ENCODE measurements at places on chromosomes 2 and 18.

DNA sequence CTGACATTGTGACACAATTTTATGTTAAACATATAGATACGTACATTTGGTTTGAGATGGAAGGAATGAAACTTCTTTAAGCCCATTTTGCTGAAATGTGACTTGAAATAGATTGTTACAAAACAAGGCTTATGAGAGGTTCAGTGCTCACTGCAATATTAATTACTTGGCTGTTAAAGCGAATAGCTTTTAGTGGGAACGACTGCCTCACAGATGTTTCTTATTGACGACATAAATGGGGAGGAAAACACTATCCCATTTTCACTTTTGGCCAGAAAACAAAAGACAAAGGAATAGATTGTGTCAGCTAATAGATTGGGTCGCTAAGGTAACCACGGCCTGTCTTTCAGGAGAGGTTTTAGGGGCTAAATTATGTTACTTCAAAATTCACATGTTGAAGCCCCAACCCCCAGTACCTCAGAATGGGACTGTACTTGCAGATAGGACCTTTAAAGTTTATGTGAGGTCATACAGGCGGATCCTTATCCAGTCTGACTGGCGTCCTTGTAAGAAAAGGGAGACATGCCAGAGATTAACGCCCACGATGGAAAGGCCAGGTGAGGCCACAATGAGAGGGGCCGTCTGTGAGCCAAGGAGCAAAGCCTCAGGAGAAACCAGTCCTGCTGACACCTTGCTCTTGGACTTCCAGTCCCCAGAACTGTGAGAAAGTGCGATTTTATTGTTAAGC, 10.8 kb downstream of the INPP1 start:
- DNase-seq, result no peak

DNA sequence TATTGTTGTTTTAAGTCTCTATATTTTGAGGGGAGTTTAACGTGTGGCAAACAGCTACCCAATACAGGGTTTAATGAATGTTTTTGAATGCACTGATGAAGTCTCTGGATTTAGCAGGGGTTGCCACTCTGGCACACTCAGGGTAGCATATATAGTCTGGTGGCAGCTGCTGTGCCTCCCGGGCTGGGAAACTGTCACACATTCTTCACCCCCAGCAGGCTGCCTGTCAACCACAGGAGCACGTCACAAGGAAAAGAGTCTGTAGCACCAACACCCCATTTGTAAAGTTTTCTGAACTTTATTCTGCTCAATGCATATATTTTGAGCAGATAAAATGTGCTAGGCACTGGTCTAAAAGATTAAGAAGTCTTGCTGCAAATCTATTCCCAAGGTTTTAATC, 39.3 kb downstream of the NGEF start:
- no peak for DNase-seq

GRCh38 chr2:23243073-23243659, 141.8 kb upstream of the KLHL29 start:
- DNase-seq, result no peak

GRCh38 chr2:43225788-43226557, 433 bp downstream of the ZFP36L2 start:
- peak; percentile 67 for DNase-seq

- DNase-seq, result no peak
These were observed 89.9 kb downstream of the GLI2 start for GRCh38 chr2:120825370-120826259.

DNA sequence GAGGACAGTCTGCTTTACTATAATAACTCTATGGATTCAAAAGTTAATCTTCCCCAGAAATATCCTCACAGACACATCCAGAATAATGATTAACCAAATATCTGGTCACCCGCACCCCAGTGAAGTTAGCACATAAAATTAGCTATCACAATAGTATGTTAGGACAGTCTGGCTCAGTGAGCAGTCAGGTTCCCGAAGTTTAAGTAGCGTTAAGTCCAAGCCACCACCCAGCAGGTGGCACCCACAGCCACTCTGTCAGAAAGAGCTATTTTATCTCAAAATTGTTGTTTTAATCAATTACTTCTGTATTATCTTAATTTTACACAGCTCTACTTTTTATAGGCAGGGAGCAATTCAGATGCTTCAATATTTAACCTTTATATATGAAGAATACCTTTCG, 537.5 kb downstream of the MBD2 start:
- DNase-seq, result no peak

- no peak for DNase-seq
These were observed 89.4 kb downstream of the DOK6 start for GRCh38 chr18:69490072-69490471.

- no peak for DNase-seq
These were observed 24.3 kb downstream of the DSC2 start for GRCh38 chr18:31077878-31078277.

GRCh38 chr2:205017381-205017780, 472.1 kb downstream of the PARD3B start:
- no peak for DNase-seq

DNA sequence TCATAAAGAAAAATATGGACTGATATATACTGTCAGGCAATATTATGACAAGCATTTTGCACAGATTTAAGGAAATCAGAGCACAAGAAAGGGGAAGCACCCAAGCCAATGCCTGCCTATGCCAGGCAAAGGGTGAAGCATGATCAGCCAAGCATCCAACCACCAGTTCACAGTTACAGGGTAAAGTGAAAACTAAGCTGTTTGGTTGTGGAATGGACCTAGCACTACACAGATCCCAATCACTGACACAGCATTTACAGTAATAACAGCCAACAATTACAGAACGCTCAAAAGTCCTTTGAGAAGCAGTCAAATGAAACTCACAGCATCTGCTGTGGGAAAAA, 90.3 kb downstream of the SP3 start:
- DNase-seq, result peak; percentile 84

- no peak for DNase-seq
These were observed 13.1 kb downstream of the PASK start for GRCh38 chr2:241136191-241136590.

DNA sequence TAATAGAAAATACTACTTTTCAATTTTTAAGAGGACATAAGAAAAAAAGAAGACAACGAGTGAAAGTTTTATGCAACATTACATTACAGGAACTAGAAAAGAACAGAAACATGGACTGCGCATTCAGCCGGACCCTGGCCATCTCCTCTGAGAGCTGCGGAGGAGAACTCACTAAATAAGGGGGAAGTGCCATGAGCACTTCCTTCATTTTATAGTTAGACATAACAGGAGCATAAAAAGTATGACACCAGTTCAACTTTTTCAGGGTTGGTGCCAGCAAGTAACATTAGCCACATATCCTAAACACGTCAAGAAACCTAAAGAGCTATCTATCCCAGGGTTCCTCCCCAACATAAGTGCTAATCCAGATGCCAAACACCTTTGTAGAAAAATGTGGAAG, 78.0 kb upstream of the SERTAD2 start:
- DNase-seq, result no peak

- no peak for DNase-seq
These were observed 382.1 kb downstream of the NRXN1 start for GRCh38 chr2:50649626-50650402.

GRCh38 chr2:201793631-201794030, 12.7 kb upstream of the CDK15 start:
- DNase-seq, result no peak

Measured in germinal center (tissue), 1 donor.